ENCODE measurements at places on chromosomes 4 and X. TPM values are rescaled to one million over a fixed set of nuclear protein-coding genes. Genes with fewer than 3 reads are reported as not detected.
A peak's percentile ranks its signal among the peaks of the same experiment; 100 is the strongest.

GRCh38 chrX:18422325-18422724, 3.1 kb upstream of the CDKL5 start:
- no peaks in the 10 kb centered on the region for H3K4me1 ChIP-seq
- H3K4me3 ChIP-seq: no peak overlapping the region
- DNase-seq: no peak
- H3K36me3 ChIP-seq: no peaks in the 10 kb centered on the region
- no peak overlapping the region for H3K27ac ChIP-seq

DNA sequence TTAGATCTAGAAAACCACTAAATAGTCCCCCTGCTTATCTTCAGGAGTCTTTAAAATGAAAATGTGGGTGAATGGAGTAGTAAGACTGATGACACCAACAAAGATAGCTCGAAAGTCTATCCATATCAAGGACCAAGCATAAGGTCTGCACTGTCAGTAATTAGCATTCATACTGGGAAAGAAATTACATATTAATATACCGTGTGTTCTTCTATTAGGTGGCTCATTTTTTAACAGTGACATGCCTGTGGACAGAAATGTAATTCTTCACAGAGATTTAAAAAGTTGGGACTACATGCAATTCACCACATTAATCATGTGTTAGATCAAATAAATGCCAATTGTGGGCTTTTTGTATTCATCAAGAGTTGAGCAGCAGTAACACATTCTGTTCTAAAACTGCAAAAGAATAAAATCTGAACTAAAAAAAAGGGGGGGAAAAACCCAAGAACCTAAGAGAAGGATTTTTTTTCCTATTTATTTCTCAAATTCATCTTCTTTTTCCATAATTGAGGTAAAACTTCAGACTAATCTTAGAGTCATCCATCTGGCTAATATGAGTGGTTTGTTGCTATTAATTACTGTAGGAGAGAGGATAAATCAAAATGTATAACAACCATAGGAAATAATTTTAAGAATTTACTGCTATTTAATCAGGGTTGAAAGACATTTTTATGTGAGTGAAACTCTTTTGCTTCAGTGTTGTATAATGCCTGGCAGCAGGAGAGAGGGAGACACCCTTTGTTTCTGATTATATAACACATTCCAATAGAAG, 386.7 kb upstream of the IGFBP7 start:
- no peak overlapping the region for H3K27ac ChIP-seq
- no peak for DNase-seq
- no peaks in the 10 kb centered on the region for H3K4me1 ChIP-seq

Gene CYTL1
- total RNA-seq: not detected

Gene FAM9B
- total RNA-seq: 0.34 TPM

Gene ATOH1
- not detected for total RNA-seq

DNA sequence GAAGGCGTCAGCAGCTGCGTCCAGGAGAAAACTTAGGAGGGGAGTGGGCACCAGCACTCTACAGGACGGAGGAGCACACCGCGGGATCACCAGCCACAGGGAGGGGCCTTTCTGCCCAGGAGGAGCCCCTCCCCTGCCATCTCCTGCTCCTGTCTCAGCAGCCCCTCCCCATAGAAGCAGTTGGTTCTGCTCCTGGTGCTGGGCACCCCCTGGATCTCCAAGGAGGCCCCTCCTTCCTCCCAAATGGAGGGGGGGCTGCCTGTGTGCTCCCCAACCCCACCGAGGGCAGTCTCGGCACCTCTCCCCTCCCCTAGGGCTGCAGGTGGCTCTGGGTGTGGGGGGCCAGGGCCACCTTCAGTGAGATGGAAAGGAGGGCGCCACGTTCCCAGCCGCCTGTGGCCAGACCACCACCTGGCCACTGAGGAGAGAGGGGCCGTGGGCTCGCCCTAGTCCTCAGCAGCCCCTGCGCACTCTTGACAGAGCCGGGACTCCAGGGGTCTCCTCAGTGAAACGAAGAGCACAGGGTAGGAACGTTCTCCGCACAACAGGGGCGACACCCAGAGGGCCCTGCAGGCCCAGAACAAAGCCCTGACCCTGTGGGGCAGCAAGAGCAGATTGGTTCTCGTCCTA, 37.8 kb downstream of the CPLX1 start:
- no peak overlapping the region for H3K4me3 ChIP-seq
- no peaks in the 10 kb centered on the region for H3K36me3 ChIP-seq
- peak overlapping the region; percentile 60 for H3K27ac ChIP-seq
- H3K4me1 ChIP-seq: peaks cover 21% of the 10 kb centered on the region
- no peaks in the 10 kb centered on the region for H3K27me3 ChIP-seq

DNA sequence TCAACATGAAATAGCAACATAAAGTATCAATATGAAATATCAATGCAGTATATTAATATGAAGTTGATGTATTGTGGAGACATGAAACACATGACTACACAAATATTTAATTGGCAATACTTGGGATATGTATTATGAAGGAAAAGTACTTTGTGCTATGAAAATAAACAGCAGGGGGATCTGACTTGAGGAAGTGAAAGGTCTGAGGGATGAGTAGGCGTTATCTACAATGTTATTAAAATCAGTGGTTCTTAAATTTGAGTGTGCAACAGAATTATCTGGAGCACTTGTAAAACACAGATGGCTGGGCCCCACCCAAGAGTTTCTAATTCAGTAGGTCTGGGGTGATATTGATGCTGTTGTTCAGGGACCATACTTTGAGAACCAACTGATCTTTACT, 27.4 kb upstream of the ARX start:
- H3K36me3 ChIP-seq: no peaks in the 10 kb centered on the region
- no peaks in the 10 kb centered on the region for H3K4me1 ChIP-seq
- H3K27me3 ChIP-seq: no peaks in the 10 kb centered on the region
- no peak overlapping the region for H3K27ac ChIP-seq
- DNase-seq: no peak

DNA sequence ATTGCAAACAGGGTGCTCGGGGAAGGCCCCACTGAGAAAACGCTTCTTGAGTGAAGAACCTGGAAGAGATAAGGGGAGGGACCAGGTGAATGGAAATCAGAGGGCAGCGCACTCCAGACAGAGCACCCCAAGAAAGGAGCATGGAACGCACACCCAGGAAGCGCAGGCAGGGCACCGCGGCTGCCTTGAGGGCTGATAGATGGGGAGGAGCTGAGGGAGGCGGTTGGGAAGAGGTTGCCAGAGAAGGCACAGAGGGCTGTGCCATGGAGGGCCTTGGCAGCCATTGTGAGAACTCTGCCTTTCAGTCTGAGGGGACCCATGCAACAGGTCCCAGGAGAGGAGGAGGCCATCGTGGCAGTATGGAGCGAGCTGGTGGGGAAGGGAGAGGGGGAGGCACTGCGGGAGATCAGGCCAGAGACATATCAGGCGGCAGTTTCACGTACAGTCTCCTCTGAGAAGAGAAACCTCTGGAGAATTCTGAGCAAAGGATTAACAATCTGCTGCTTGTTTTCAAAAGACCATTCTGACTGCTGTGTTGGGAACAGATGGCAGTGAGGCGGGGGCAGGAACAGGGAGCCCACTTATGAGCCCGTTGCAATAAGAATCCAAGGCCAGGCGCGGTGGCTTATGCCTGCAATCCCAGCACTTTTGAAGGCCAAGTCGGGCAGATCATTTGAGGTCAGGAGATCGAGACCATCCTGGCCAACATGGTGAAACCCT, 83.7 kb downstream of the PCYT1B start:
- no peak overlapping the region for H3K27ac ChIP-seq
- no peaks in the 10 kb centered on the region for H3K4me1 ChIP-seq
- no peaks in the 10 kb centered on the region for H3K27me3 ChIP-seq
- no peak for DNase-seq
- no peaks in the 10 kb centered on the region for H3K36me3 ChIP-seq
- no peak overlapping the region for H3K4me3 ChIP-seq

Gene GBA3
- 61.3 TPM for total RNA-seq

DNA sequence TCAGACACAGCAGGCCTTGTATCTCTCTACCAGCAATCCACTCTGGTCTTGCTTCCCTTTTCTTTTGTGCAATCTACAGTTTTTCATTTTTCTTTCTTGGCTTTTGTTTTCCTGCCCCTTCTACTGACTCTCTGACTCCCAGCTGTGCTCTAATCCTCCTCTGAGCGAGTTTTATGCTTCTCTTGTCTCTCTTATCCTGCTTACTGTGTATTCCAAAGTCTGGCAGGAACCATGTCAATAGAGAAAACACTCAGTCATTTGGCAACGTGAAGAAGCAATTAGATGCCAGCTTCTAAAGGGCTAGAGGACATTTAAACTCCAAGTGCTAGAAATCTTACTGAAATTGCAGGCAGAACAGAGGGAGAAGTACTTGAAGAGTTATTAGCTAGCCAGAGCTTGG, 984.6 kb upstream of the TENM3 start:
- H3K36me3 ChIP-seq: no peaks in the 10 kb centered on the region
- H3K27ac ChIP-seq: no peak overlapping the region
- no peak overlapping the region for H3K4me3 ChIP-seq
- DNase-seq: no peak

Gene NPFFR2
- total RNA-seq: not detected

DNA sequence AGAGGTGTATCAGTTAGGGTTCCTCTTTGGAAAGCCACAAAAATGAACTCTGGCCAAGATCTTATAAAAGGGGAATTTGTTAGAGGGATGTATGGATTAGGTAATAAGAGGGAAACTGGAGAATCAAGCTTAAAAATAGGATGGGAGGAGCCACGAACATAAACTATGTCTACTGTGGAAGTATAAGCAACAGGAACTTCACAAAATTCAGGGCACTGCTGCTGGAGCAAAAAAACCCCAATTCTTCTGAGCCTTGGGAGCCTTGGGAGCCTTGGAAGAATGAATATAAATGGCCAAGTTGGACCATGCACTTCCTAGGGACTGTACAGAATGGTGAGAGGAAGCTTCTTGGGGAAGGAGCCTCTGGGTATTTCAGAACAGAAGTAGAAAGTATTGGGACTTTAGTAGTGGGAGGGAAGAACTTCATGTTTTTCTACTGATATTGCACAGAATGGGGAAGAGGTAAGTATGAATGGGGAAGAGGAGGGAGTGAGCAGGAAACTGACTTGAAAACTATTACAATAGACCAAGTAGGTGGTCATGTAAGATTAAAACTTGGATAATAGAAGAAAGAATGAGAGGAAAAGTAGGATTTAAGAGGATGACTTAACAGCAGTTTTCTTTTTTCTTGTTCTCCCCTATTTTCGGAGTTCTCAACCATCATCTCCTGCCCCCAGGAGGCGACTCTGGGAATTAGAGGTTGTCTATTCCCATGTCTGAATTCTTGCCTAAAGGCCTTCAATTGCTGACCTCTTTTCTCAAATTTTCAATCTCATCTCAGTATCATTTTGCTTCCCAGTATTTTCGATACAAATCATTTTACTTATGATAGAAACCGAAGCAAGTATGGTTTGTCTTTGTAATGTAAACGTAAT, 44.4 kb upstream of the TAPT1 start:
- H3K4me3 ChIP-seq: no peak overlapping the region
- no peaks in the 10 kb centered on the region for H3K27me3 ChIP-seq
- no peaks in the 10 kb centered on the region for H3K36me3 ChIP-seq
- no peak overlapping the region for H3K27ac ChIP-seq
- H3K4me1 ChIP-seq: no peaks in the 10 kb centered on the region

DNA sequence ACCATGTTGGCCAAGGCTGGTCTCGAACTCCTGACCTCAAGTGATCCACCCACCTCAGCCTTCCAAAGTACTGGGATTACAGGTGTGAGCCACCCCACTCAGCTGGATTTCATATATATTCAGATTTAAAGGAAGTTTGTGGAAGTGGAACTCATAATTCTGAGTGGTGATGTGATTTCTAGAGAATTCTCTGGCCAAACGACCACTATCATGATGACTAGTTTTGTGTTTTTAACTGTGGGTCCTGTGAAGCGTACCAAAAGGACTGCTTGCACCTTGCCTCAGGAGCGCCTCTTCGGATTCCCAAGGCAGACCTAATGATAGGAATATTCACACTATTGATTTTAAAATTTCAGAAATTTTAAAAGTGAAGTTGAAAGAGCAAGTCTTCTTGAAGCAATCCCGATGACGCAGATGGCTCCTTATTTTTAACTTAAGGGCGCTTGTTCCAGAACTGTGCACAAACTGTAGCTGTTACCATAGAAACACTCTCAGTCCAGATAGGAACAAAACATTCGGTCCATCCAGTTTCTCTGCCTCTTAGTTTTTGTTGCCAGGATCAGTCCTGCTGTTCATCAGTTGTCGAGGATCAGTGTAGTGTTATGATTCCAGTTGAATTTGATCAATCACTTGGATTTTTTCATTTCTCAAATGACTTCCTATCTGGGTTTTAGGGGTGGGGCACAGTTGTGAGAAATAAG, 51.7 kb upstream of the CLCN4 start:
- no peaks in the 10 kb centered on the region for H3K4me1 ChIP-seq
- no peak for DNase-seq
- H3K4me3 ChIP-seq: no peak overlapping the region
- H3K27me3 ChIP-seq: no peaks in the 10 kb centered on the region

Gene BEND4
- total RNA-seq: 0.04 TPM

Gene ALAS2
- total RNA-seq: 0.16 TPM

DNA sequence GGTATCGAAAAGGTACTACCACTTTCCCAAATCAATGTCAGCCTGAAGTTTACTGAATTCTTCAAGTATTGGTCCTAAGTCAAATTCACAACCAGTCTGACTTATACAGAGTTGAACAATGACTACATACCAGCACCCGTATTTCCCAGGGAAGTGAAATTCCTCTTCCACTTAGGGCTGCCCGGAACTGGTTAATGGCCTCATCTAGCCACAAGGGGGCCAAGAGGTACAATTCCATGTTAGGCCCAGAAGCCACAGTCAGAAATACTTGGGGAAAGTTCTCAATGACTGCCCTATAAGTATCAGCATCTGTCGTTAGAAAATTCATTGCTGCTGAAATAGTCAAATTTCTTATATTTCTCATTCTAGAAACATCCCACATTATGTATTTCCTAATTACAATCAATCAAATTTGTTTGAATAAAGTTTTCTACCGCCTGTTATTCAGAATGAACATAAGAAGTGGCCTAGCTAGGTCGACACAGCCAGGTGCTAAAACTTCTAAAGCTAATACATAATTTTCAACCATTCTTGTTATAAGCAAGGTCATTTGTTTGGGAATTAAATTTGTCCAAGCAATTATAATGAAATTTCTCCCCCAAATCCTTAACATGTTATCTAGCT, 5.6 kb upstream of the PCDH7 start:
- no peaks in the 10 kb centered on the region for H3K27me3 ChIP-seq
- H3K4me1 ChIP-seq: no peaks in the 10 kb centered on the region

- no peak overlapping the region for H3K4me3 ChIP-seq
- H3K4me1 ChIP-seq: no peaks in the 10 kb centered on the region
- H3K27me3 ChIP-seq: no peaks in the 10 kb centered on the region
- no peaks in the 10 kb centered on the region for H3K36me3 ChIP-seq
- no peak for DNase-seq
These were observed 77.4 kb upstream of the AGA start for GRCh38 chr4:177519481-177520260.

Gene ELOVL6
- 94.8 TPM for total RNA-seq

- no peaks in the 10 kb centered on the region for H3K4me1 ChIP-seq
- no peak overlapping the region for H3K4me3 ChIP-seq
- no peak overlapping the region for H3K27ac ChIP-seq
- no peaks in the 10 kb centered on the region for H3K27me3 ChIP-seq
- no peaks in the 10 kb centered on the region for H3K36me3 ChIP-seq
- no peak for DNase-seq
These were observed 85.7 kb upstream of the TENT5D start for GRCh38 chrX:80334583-80334982.

Gene BEX2
- 2.1 TPM for total RNA-seq

- no peaks in the 10 kb centered on the region for H3K27me3 ChIP-seq
- H3K36me3 ChIP-seq: no peaks in the 10 kb centered on the region
- DNase-seq: no peak
- no peak overlapping the region for H3K4me3 ChIP-seq
These were observed 55.1 kb upstream of the TNIP3 start for GRCh38 chr4:121219227-121219626.

GRCh38 chr4:111066887-111067286, 444.0 kb upstream of the PITX2 start:
- no peaks in the 10 kb centered on the region for H3K4me1 ChIP-seq
- no peak overlapping the region for H3K4me3 ChIP-seq
- no peaks in the 10 kb centered on the region for H3K27me3 ChIP-seq
- H3K27ac ChIP-seq: no peak overlapping the region
- no peak for DNase-seq
- no peaks in the 10 kb centered on the region for H3K36me3 ChIP-seq

Data from right lobe of liver (tissue), 6 donors.